ENCODE measurements at places on chromosomes 2 and 18.

DNA sequence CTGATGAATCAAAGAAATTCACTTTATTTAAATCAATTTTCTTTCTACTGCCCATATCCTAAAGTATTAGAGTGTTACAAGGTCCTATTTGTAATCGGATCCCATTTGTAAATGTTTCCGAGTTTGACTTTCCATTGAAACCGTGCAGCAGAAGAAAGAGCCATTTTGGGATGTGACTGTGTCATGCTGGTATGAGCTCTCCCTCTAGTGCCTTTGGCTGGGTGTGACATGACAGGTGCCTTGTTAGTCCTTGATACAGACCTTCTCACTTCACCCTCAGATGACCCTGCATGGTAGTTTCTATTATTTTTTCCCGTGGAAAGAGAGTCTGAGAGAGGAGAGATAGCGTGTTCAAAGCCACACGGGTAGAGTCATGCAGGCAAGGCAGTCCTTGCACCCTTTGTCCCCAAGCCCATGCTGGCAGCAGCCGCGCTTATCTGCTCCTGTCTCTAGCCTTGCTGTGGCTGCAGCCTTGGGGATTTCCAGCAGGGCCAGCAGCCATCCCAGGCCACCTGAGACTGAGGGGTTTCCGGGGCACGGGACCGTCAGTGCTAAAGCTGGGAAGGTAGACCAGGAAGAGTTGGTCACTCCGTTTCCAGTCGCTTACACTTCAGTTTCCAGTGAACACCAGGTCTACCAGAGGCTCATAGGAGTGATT is 21.4 kb downstream of the CHMP1B start:
- DNase-seq: peak; percentile 47

DNA sequence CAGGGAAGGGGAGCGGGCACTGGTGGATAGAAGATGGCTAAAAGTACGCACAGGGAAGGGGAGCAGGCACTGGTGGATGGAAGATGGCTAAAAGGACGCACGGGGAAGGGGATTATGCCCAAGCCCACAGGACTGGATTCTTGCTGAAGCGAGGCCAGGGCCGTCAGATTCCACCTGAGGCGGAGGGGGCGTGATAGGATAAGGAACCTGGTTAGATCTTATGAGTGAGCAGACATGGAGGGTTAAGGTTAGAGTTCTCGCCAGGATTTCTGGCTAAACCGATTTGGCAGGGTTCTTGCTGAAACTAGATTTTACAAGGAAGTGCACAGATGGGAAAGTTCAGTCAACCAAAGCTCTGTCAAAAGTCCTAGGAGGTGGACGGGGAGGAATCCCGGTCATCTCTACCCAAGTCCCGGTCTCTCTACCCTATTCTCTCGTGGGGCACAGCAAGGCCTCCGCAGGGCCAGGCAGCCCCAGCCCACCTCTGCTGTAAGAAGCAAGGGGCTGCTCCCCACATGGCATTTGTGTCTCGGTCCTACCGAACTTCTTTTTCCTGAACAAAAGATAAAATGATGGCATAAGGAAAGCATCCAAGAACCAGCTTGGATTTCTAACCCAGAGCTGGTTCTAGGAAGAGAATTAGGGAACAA is 140.8 kb downstream of the PTGR3 start:
- DNase-seq: no peak

GRCh38 chr2:38093527-38094165 is 17.7 kb upstream of the CYP1B1 start:
- no peak for DNase-seq

DNA sequence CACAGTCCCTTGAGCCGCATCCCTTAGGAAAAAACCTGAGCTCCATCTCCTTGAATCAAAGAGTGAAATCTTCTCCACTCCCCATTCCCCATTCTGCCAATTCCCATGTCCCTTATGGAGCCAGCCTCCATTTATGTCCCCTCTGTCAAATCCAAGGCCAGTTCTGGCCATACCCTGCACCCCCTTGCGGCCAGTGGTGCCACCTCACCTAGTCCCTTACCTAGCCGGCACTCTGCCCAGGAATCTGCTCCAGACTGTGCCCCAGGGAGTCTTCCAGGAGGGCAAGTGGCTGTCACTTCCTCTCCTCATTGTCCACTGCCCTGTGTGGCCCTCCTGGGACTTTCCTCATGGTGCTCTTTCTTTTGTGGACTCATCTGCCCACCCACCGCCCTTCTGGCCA is 195.4 kb upstream of the RMP24 start:
- DNase-seq: no peak

DNA sequence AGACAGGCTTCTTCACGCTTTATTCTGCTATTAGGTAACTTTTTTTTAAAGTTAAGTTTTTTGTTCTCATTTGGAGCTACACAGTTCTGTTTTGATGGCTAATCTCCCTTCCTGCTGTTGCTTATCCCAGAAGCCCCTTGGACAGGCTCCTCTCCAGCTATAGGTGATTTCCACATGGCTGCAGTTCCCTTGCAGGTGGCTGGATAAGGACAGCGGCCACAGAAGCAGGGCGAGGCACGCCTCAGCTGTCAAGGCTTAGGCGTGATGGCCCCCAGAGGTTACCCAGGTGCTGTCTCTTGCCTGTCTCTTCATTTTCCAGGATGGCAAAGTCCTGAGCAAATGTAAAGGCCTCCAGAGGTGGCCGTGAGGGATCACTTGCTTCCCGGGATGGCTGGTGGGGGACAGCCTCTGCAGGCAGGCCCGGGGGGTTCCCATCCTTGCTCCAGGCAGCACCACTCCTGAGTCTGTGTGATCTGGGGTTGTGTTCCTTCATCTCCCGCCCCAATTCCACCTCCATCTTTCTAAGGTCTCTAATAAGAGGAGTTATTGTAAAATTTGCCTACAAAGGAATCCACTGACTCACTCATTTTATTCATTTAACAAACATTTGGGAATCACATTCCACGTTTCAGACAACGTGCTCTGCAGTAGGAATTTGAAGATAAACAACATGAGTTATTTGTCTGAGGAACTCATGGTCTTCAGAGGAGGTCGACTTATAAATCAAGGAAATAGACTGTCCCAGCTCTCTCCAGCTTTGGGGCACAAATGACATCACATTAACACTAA is 53.4 kb downstream of the NAPG start:
- DNase-seq: no peak

DNA sequence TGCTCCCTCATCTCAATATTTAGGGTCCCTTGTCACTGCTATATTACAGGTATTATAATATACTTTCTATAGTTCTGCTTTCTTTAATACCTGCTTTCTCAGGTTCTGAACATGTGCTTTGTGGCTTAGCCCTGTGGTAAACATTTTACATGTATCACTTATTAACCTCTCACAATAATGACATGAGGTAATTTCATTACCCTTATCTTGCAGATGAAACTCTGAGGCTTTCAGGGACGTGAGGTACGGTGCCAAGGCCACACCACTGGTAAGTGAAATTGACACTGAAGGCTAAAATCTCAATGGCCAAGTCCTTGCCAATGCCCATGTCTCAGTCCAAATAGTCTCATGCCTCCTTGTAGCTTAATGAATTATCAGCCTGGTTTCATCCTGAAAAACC is 21.7 kb downstream of the LINC00305 start:
- no peak for DNase-seq
